T-cell (primary cell): ENCODE measurements at places on chromosomes 16 and 17.

- H3K4me3 ChIP-seq = no peak overlapping the region
- DNase-seq = no peak
- H3K4me1 ChIP-seq = no peaks in the 10 kb centered on the region
- H3K27me3 ChIP-seq = no peaks in the 10 kb centered on the region
- H3K27ac ChIP-seq = no peak overlapping the region
These were observed 27.2 kb upstream of the RPH3AL start for GRCh38 chr17:379531-380465.

- H3K4me1 ChIP-seq = peaks cover 28% of the 10 kb centered on the region
- H3K4me3 ChIP-seq = no peak overlapping the region
- no peak for DNase-seq
- H3K27ac ChIP-seq = no peak overlapping the region
- H3K27me3 ChIP-seq = no peaks in the 10 kb centered on the region
These were observed 107.9 kb downstream of the SMG6 start for GRCh38 chr17:2195729-2196128.

- peaks cover 40% of the 10 kb centered on the region for H3K36me3 ChIP-seq
- no peak overlapping the region for H3K27ac ChIP-seq
- H3K4me1 ChIP-seq = peaks cover 3% of the 10 kb centered on the region
- no peak overlapping the region for H3K4me3 ChIP-seq
- DNase-seq = no peak
- H3K27me3 ChIP-seq = no peaks in the 10 kb centered on the region
These were observed 12.6 kb downstream of the PHB1 start for GRCh38 chr17:49401971-49402611.

- H3K27me3 ChIP-seq = no peaks in the 10 kb centered on the region
- H3K4me3 ChIP-seq = no peak overlapping the region
- H3K27ac ChIP-seq = no peak overlapping the region
- H3K4me1 ChIP-seq = no peaks in the 10 kb centered on the region
- no peaks in the 10 kb centered on the region for H3K36me3 ChIP-seq
These were observed 90.7 kb upstream of the SMIM36 start for GRCh38 chr17:55601874-55602364.

DNA sequence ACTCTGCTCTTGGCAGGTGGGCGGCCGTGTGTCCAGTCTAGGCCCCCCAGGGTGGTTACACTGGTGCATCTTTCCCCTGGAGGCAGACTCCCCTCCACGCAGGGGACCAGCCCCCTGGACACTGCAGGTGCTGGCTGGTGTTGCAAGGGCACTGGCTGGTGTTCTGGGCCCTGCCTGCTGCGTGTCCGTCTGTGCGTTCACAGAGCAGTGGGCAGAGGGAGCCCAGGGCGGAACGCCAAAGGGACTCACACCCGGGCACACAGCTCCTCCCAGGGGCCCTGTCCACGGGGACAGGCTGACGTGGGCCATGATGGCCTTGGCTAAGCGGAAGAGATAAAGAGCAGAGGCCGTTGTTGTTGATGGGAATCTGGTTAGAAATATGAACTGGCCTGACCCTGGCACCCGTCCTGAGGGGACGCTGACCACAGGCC, 27.3 kb downstream of the ACSF3 start:
- H3K27me3 ChIP-seq = no peaks in the 10 kb centered on the region
- no peak overlapping the region for H3K4me3 ChIP-seq
- H3K27ac ChIP-seq = no peak overlapping the region
- DNase-seq = no peak
- H3K4me1 ChIP-seq = peaks cover 33% of the 10 kb centered on the region

DNA sequence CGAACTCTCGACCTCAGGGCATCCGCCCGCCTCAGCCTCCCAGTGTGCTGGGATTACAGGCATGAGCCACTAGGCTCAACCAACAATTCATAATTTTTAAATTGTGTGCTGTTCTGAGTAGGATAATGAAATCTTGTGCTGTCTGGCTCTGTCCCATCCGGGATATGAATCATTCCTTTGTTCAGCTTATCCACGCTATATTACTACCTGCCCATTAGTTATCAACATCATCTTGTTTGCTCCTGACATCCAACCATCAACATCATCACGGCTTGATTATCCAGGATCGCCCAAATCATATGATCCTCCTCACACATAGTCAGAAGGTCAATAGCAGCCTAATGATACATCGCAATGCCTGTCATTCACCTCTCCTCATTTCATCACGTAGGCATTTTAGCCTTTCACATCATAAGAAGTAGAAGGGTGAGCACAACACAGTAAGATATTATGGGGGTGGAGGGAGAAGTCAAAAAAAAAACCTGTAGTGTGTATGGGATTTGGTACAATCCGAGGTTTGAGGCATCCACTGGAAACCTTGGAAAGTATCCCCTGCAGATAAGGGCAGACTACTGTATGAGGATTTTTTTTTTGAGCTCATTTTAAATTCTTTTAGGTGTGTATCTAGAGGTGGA, 77.0 kb upstream of the SIAH1 start:
- H3K36me3 ChIP-seq = no peaks in the 10 kb centered on the region
- H3K4me1 ChIP-seq = no peaks in the 10 kb centered on the region
- no peak overlapping the region for H3K27ac ChIP-seq

DNA sequence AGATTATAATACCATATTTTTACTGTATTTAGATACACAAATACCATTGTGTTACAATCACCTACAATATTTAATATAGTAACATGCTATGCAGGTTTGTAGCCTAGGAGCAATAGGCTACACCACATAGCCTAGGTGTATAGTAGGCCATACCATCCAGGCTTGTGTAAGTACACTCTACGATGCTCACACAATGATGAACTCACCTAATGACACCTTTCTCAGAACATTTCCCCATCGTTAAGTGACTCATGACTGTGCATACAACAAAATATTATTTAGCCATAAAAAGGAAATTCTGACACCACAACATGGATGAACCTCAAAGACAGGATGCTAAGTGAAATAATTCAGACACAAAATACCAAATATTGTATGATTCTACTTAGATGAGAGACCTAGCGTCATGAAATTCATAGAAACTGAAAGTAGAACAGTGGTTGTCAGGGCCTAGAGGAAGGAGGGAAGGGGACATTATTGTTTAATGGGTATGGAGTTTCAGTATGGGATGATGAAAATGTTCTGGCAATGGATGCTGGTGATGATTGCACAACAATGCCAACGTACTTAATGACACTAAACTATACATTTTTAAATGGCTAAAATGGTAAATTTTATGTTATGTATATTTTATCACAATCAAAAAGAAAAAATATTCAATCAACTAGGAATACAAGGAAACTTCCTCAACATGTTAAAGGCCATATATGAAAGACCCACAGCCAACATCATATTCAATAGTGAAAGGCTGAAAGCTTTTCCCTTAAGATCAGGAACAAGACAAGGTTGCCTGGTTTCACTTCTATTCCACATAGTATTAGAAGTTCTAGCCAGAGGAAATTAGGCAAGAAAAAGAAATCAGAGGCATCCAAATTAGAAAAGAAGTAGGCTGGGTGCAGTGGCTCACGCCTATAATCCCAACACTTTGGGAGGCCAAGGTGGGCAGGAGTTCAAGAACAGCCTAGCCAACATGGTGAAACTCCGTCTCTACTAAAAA, 5.9 kb upstream of the C16orf87 start:
- H3K4me3 ChIP-seq = no peak overlapping the region
- H3K36me3 ChIP-seq = no peaks in the 10 kb centered on the region
- H3K27me3 ChIP-seq = no peaks in the 10 kb centered on the region
- H3K4me1 ChIP-seq = no peaks in the 10 kb centered on the region

DNA sequence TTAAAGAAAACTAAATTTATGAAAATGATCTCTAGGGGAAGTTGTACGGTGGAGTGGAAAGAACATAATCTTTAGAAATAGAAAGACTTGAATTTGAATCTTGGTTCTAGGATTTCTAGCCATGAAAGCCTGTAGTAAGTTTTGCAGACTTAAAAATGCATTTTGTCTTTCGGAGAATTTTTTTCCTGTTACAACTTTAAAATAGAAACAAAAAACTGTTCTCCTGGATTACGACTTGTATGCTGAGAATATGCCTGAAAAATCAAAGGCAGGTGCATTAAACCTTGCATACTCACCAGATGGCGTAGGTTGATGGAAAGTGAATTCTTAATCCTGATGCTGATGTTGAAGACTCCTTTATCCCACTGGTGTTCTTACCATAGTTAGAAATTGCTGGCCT, 7.5 kb upstream of the MPHOSPH6 start:
- H3K4me1 ChIP-seq = no peaks in the 10 kb centered on the region
- no peak overlapping the region for H3K4me3 ChIP-seq
- no peaks in the 10 kb centered on the region for H3K36me3 ChIP-seq
- no peak for DNase-seq
- H3K27me3 ChIP-seq = peaks cover 21% of the 10 kb centered on the region
- H3K27ac ChIP-seq = no peak overlapping the region

DNA sequence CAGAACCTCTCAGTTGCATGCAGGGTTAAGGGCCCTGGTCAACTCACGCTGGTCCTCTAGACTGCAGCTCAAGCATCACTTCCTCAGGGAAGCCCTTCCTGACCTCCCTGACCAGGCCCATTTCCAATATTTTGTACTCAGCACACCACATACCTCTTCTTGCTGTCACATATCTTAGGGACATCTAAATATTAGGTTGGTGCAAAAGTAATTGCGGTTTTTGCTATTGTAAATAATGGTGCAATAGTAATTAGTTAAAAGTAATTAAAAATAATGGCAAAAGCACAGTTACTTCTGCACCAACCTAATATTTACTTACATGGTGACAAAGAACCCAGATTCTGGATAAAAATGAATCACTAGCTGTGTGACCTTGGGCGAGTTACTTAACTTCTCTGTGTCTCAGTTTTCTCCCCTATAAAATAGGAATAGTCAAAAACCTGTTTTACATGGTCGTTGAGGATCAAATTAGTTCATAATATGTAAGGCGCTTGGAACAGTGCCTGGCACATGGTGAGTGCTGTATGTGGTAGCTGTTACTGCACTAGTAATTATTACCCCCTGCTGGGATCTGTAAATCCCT, 177.4 kb downstream of the PRKCB start:
- H3K27me3 ChIP-seq = no peaks in the 10 kb centered on the region
- H3K4me3 ChIP-seq = no peak overlapping the region
- H3K4me1 ChIP-seq = peaks cover 51% of the 10 kb centered on the region
- peak overlapping the region; percentile 79 for H3K27ac ChIP-seq
- peaks cover 2% of the 10 kb centered on the region for H3K36me3 ChIP-seq

DNA sequence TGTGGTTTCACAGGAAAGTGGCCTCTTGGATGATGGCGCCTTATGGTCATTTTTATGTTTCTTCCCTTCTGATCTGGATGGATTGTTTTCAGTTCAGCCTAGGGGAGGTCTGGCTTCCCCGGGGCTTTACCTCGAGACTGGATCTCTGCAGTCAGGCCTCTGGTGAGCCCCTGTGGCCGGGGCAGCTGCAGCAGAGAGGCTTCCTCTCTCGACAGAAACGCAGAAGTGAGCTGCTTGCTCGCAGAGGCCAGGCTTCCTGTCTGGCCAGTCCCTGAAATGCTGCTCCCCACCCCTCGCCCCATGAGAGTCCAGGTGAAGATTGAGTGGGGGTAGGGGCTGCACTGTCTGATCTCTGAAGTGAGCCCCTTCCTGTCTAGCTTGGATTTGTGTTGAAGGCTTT, 44.0 kb downstream of the PLCG2 start:
- no peak overlapping the region for H3K4me3 ChIP-seq
- H3K4me1 ChIP-seq = no peaks in the 10 kb centered on the region
- H3K36me3 ChIP-seq = no peaks in the 10 kb centered on the region
- no peak for DNase-seq

- H3K36me3 ChIP-seq = peaks cover 3% of the 10 kb centered on the region
- no peak overlapping the region for H3K27ac ChIP-seq
- H3K4me1 ChIP-seq = no peaks in the 10 kb centered on the region
- peaks cover 57% of the 10 kb centered on the region for H3K27me3 ChIP-seq
These were observed 8.8 kb downstream of the JUP start for GRCh38 chr17:41777574-41778188.

DNA sequence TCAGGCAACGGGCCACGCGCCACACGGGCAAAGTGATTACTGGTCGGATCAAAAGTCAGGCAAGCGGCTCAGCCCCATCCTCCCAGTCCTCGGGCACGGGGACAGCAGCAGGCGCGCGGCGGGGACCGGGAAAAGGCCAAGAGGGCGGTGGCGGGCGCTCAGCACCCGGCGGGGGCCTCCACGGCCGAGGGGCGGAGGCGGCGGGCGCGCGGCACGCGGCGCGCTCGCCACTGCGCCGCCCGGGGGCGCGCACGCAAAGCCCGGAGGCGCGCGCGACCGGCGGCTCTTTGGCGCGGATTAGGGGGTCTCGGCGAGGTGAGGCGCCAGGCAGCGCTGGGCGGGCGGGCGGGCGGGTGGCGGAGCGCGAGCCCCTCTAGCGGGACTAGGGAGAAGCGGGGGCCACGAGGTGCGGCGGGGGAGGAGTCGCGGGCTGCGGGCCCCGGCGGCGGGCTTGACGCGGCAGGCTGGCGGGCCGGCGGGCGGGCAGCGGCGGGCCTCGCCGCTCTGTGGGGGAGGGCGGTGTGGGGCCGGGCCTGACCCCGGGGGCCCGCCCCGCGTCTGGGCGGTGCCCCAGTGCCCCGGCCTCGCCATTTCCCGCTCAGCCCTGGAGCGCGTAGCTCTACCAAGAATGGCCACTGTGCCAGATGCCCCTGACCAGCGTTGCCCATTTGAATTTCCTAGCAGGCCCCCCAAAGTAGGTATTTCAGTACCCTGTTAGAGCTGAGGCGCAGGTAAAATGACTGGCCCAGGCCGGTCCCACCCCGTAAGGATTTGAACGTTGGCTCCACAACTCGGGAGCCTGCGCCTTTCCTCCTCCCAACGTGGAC, at the start of the genes ACACA and TADA2A:
Gene ACACA, minus strand, starts transcription at position 202 of the 827 bp plus-strand sequence. CDS start 537 bp downstream, outside the sequence.
Gene TADA2A, plus strand, starts transcription at position 252 of the 827 bp plus-strand sequence. CDS start 4,480 bp downstream, outside the sequence.
- no peaks in the 10 kb centered on the region for H3K36me3 ChIP-seq
- H3K4me1 ChIP-seq = peaks cover 23% of the 10 kb centered on the region
- DNase-seq = peak; percentile 69
- no peaks in the 10 kb centered on the region for H3K27me3 ChIP-seq
- H3K27ac ChIP-seq = peak within 1 kb of the TSS; percentile 64

DNA sequence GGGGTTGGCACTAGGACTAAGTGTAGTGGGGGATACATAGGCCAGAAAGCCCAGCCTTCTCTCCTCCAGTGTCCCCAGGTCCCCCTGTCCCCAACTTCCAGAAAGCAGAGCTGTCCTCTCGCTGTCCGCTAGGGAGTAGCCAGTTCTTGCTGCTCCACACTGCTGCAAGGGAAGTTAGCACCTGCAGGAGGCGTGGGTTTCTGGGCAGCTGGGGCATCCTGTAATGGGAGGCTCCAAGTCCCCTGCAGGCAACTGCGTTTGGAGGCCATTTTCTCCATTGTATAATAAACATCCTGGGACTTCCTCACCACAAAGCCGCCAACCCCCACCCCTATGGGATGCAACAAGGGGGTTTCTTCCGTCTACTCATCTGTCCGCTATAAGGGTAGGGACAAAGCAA, 1.7 kb downstream of the RPRML start:
- no peaks in the 10 kb centered on the region for H3K36me3 ChIP-seq
- H3K4me3 ChIP-seq = no peak overlapping the region
- peaks cover 52% of the 10 kb centered on the region for H3K27me3 ChIP-seq
- H3K4me1 ChIP-seq = no peaks in the 10 kb centered on the region
- DNase-seq = no peak

DNA sequence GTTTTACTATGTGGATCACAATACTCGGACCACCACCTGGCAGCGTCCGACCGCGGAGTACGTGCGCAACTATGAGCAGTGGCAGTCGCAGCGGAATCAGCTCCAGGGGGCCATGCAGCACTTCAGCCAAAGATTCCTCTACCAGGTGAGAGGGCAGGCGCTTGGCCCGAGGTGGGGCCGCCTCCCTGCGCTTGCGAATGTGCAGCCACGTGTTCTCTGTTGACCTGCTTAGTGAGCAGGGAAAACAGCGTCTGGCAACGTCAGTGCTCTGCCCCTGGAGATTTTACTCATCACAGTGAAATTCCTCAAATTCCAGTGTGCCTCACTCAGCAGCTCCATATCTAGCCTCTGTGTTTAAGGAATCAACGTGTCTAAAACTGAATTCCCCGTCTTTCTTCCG, 33.4 kb upstream of the CLEC18A start:
- H3K27ac ChIP-seq = no peak overlapping the region
- H3K36me3 ChIP-seq = peaks cover 10% of the 10 kb centered on the region
- no peak for DNase-seq
- no peaks in the 10 kb centered on the region for H3K27me3 ChIP-seq
- H3K4me3 ChIP-seq = no peak overlapping the region
